ENCODE measurements at places on chromosomes 3 and 15.
A peak's percentile ranks its signal among the peaks of the same experiment; 100 is the strongest.

- DNase-seq: no peak
These were observed 8.5 kb downstream of the MRAS start for GRCh38 chr3:138356730-138357405.

DNA sequence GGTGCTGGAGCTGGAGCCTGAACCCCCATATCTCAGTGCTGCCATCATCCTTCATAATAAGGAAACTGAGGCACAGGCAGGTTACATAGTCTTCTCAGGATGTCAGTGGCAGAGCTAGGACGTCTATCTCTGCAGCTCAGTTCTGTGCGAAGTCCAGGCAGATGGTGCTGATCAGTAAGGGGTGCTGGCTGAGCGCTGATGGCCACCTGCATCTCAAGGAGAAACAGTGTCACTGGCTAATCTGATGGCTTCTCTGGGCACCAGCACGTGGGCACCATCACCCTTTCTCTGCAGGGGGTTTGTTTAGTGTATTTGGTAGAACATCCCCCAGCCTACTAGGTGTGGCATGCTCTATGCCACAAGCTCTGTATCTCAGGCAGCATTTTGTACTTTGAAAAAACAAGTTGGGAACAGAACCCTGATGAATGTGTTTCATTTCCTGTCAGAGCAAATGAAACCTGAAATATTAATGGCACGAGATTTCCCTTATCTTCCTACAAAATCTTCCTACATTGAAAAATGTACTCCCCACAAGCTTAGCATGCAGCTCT, 35.1 kb downstream of the APBA2 start:
- DNase-seq: no peak

DNA sequence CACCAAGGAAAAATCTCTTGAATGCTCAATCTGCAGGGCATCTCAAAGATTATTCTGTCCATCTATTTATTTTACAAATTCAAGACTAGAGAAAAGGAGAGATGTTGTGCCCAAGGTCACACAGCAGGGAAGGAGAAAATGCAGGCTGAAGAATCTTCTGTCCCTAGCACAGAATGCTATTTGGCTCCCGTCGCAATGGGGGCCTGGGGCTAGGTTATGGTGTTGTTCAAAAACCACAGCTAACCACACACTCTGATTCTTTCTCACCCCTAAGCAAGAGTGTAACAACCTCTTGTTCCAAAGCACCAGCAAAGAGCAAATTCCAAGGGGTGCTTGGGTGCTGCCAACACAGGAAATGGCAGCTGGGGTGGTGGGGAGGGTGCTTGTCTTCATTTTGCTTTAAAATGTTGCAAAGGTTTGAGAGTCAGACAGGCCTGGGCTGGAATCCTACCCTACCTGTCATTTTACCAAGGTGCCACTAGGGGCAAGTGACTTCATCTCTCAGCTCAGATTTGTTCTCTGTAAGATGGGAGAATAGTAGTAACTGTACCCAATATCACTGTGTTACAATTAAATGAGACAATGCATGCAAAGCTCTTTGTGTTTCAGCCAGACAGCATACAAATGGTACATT, 112.5 kb downstream of the ADAMTS9 start:
- DNase-seq: no peak

DNA sequence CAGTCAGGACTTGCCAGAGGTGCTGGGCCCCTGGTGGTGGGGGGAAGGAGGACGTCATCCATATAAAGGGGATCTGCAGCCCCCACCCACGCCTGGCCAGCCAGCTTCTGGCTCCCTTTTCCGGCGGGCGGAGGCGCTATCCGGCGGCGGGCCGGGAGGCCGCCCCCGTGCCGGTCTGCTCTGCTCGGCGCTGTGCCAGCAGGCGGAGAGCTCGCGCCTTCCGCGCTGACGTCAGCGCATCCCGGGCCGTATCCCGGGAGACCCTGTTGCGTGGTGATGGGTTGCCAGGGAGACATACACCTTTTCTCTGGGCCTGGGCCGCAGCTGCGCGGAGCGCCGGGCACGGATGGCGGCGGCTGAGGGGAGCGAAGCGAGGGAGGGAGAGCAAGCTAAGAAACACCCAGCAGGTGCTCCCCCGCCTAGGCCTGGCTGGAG, 1.1 kb downstream of the FAM131A start:
- DNase-seq: peak; percentile 82

GRCh38 chr3:139523718-139524117, 15.8 kb downstream of the RBP1 start:
- peak; percentile 7 for DNase-seq

DNA sequence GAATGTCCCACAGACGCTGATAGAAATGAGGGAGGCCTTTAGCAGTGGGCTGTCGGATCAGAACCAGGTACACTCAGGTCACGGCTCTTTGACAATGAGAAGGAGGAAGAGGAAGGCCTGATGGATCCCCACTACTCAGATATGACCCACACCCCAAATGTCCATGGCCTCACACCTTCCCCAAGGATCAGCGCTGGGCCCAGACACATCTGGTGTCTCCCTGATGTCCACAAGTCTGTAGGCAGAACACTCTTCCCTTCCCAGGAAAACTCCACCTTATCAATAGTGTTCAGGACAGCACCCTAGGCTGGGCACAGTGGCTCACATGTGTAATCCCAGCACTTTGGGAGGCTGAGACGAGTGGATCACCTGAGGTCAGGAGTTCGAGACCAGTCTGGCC, 33.3 kb upstream of the SFMBT1 start:
- DNase-seq: no peak

GRCh38 chr3:42680806-42681205, 4.5 kb upstream of the KLHL40 start:
- no peak for DNase-seq

DNA sequence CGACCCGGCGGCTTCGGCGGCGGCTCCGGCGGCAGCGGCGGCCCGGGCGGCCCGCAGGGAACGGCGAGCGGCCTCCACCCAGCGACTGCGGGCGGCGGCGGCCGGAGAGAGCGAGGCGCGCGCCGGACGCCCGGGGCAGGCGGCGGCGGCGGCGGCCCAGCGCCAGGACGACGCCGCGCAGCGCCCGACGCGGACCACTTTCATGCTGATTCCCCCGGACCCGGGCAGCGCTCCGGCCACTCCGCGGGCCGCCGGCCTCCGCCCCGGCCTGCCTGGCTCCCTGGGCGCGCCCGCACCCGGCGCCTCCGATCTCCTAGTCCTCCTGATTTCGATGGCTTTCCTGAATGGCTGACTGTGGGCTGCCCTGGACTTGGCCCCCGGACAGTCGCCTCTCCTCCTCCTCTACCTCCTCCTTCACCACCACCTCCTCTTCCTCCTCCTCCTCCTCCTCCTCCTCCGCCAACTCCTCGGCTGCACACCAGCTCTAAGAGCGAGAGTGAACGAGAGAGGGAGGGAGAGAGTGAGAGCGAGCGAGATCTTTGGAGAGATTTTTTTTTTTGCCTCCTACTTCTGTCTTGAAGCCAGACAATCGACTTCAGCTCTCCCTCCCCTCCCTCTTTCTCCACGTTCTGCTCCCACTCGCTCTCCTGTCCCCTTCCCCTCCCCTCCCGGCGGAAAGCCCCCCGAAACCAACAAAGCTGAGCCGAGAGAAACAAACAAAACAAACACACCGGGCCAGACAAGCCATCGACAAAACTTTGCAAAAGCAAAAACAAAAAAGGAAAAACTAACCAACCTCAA, 844 bp downstream of the NR2F2 start:
- no peak for DNase-seq

DNA sequence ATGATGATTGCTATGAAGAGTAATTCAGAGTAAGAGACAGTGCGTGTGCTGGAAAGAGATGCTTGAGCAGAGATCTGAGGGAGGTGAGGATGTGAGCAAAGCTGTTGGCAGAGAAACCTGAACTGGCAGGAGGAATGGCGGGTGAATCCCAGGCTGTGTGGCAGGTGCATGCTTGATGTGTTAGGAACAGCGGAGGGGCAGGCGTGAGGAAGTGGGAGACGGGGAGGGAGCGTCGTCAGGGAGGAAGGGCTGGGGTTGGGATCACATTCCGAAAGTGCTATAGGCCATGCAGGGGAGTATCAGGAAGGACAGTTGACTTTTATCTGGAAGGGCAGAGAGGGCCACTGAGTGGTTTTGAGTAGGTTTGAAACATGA, 8.6 kb downstream of the GABRA5 start:
- no peak for DNase-seq

DNA sequence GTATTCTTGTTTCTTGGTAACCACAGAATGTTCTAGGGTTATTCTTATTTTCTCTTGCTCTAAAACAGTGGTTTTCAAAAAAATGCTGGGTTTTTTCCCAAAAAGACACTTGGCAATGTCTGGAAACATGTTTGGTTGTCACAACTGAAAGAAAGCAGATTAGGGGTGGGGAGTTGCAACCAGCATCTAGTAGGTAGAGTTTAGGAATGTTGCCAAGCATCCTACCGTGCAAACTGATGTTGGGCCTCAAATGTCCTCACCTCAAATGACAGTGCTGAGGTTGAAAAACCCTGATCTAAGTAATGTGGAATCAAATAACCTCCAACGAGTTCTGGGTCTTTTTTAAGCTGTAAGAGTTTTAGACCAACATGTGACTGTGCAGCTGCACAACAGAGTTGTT, 270.5 kb upstream of the STT3B start:
- DNase-seq: no peak

GRCh38 chr3:125478326-125478725, 41.7 kb downstream of the SNX4 start:
- DNase-seq: no peak

- no peak for DNase-seq
These were observed 20.3 kb upstream of the UACA start for GRCh38 chr15:70783610-70784022.

- DNase-seq: no peak
These were observed 210.6 kb upstream of the ATP10A start for GRCh38 chr15:26073430-26074333.

DNA sequence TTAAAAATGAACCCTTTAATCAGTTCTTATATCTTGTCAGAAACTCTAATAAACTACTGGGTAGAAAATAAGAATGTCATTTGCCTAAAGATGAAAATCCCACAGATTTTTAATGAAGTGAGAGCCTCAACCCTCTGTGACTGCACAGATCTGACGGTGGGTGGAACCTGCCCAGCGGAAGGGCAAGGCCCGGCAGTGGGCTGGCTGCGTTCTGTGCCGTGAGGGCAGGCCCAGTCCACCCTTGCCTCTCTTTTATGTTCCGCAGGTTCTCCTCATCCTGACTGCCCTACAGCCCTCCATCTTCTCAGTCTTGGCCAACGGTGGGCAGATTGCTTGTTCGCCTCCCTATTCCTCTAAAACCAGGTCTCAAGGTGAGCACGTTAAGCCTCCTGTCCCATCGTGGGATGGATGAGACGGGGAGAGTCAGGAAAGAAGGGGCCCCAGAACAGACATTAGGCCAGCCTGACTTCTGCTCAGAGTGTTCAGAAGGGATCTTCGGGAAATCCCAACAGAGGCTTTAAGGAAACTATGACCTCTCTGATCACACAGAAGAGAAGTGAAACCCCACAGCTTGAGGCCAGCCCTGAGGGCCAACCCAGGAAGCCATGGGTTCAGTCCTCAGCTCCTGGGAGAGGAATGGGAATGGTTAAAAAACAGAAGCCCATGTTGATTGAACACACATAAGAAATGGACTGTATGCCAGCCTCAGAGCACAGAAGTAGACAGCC, 16.0 kb downstream of the SLC51A start:
- no peak for DNase-seq

DNA sequence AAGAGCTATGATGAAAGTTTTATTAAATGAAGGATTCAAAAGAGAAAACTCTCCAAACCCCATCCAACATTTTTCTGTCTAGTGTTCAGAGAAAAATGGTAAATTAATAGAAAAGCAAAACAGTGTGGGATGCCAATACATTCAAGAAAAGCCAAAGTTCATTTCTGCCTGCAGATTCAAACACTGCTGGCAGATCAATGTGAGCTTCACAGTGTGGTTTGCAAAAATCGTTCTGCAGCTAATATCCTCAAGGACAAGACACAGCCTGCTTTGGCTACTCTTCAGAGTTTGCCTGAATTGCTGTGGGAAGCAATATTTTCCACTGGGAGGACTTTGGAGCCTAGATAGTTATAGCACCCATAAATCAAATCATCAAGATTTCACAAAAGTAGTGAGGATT, 619.9 kb upstream of the SUCLG2 start:
- no peak for DNase-seq

DNA sequence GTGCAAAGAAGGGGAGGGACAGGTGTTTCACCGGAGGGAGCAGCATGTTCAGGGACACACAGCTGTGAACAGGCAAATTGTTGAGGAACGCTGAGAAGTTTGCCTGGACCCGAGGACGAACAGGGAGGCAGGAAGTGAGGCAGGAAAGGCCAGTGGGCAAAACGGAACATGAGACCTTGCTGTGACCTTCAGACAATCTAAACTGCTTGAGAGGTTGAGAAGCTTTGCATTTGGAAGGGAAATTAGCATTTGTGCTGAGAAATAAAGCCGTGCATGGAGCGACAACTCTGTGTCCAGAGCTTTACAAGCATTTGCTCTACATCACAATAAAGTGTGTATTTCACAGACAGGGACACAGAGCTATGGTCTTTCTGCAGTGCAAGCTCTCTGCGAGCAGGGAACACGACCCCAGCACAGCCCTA, 47.9 kb downstream of the CDC25A start:
- no peak for DNase-seq

GRCh38 chr15:28914483-28915023, 28.8 kb downstream of the APBA2 start:
- DNase-seq: no peak

DNA sequence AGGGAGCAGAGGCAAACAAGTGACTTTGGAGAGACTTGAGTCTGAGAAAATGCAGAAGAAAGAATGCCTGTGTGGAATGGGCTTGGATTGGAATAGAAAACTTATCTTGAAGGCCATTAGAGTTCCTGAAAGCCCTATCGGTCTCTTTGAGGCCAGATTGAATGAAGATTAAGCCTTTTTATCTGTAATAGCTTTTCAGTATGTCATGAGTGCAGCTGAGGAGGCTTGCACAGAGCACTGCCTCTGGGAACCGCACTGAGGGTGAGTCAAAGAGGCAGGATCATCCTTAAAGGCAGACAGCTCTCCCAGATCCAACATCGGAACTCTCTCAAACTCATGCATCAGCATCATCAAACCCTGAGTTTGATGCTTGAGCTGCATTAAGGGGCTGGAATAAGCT, 515.2 kb downstream of the NTRK3 start:
- no peak for DNase-seq

DNA sequence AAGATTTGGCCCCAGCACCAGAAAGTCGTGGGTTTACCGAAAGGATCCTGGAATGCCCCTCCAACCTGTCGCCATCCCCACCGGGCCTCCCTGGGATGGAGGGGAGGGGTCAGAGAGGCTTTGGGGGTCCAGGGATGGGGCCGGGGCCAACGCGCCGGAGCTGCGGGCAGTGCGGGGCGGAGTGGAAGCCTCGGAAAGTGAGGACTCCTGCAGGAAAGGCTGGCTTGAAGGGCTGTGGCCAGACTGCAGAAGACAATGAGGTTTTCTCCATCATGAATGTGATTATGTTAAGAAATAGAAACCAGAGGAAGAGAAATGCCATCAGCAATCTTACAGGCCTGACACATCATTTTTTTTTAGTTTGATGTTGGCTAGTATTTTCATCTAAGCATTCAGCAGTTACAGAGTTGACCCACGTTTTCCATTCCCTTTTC, 738 bp downstream of the YEATS2 start:
- peak; percentile 70 for DNase-seq
